CD4-positive, alpha-beta T cell treated with Interferon alpha-2 for 1 hour (primary cell): ENCODE measurements at places on chromosomes 5 and 9.

DNA sequence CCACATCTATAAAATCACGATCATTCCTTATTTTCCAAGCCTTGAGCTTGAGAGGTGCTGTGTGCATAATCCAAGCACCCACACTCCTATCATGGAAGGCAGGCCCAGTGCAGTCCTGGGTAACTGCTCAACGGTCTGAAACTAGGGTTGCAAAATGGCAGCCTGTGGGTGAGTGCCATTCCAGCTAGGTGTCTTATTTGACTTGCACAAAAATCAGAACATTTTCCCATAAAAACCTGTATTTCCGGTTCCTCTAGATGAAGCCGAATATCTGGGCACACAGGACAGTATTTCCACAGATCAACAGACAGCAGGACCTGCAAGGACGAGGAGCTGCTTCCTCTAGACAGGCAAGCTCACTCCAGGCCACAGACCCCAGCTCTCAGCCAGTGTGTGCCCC is 588.8 kb downstream of the BNC2 start:
- DNase-seq, result no peak

GRCh38 chr5:62626534-62626933 is 47.9 kb downstream of the LRRC70 start:
- DNase-seq, result no peak

GRCh38 chr9:27356446-27356845 is 59.5 kb upstream of the EQTN start:
- no peak for DNase-seq

GRCh38 chr9:34124926-34125325 is 1.6 kb downstream of the DCAF12 start:
- DNase-seq, result no peak

GRCh38 chr5:137233726-137234125 is 265.4 kb downstream of the SPOCK1 start:
- no peak for DNase-seq

DNA sequence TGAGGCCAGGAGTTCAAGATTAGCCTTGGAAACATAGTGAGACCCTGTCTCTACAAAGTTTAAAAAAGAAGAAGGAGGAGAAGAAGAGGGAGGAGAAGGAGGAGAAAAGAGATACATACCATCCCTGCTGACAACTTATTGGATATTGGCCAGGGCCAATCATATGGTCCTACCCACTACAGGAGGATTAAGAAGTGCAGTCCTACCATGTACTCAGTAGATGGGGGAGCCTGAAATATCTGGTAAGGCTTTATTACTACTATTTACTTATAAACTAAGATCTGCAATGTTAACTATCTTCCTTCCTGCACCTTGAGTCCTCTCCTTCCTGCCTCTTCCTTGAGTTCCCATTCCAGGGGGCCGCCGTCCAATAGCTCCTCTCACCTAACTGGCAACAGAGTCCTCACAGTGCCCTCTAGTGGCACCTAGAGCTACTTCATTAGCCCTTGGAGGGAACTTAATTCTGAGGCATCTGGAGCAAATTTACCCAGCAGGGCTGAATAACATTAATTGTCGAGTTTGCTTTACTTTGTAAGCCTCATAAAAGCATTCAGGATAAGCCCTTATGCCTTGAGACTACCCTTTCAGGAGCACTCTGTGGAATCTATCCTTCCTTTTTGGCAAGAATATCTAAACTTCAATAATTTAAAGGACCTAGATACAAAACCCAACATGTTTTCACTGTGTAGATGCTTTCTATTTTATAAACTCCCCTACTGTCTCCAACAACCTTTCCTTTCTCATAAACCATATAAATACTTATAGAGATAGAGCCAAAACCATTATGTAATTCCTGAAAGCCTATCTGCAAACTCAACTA is 39.1 kb upstream of the RANBP6 start:
- peak; percentile 71 for DNase-seq
